ENCODE measurements at places on chromosomes 3 and 15. TPM values are rescaled to one million over a fixed set of nuclear protein-coding genes. Genes with fewer than 3 reads are reported as not detected.

DNA sequence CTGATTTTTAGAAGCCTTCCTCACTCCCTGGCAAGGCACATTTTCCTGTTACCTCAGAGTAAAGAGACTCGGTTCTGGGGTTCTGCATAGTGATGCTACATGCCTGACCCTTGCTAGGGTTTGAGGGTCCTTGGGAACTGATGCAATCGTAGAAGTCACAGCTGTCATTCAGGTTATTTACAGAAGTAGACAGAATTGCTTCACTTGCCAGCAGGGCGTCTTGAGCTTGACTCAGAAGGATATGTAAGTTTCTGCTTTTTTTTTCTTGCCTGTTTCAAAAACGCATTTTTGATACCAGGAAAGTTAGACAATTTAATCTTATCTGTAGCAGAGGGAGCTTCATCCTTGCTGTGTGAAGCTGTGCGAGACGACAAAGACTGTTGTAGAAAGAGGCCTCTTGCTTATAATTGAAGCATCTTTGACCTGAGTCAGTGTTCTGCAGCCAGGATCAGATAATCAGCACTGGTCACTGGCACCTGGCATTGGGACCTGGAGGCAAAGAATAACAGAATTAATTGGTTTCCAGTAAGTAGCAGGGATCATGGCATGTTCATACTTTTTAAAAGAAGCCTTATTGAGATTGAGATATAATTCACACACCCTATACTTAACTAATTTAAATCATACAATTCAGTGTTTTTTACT, 24.8 kb downstream of the CACNA1D start:
- no peak for DNase-seq

DNA sequence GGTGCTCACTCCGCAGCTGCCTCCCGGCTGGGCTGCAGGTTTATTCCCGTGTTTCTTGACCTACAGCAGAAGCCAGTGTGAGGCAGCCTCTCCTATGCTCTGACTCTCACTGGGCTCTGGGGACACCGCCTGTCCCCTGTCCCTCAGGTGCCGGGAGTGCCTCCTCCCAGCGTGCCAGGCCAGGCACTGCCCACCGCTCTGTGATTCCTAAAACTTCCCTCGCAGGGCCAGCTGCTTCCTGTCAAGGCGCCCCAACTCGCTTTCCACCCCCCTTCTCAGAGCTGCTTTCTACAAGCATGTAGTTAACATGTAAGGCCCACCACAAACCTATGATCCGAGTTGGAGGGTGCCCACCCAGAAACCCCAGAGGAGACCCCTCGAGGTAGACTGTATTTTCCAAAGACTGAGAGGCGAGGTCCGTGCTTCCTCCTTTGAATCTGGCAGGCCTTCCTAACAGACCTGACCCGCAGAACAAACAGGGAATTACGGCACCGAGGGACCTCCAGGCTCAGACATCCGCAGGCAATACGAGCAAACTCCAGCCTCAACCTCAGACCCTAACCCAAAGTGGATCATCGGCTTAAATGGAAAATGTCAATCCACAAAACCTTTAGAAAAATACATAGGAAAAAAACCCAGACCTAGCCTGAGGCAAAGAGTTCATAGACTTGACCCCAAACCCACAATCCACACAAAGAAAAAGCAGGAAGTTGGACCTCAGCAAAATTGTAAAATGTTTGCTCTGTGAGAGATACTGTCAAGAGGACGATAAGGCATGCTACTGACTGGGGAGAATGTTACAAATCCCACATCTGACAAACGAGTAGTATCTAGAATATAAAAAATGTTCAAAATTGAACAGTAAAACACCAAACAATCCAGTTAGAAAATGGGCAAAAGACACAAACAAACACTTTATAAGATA, 121.3 kb upstream of the IQSEC1 start:
- DNase-seq: no peak

DNA sequence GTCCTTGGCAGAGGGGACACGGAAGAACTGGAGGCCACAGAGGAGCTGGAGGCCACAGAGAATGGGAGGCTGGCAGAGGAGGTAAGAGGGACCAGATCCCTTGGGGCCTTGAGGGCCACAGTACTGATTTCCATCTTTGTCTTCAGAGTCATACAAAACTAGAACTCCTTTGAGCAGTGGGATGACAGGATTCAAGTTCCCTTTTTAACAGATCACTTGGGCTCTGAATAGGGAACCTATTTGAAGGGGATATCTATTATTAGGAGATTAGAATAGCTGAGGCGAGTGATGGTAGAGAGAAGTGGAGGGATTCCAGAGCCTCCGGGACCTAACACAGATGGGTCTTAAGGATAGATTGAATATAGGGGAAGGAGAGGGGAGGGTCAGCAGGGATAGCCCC, 55.7 kb downstream of the OXNAD1 start:
- DNase-seq: no peak

GRCh38 chr3:119681279-119681678, 4.1 kb upstream of the COX17 start:
- DNase-seq: no peak

GRCh38 chr3:147613725-147614124, 204.6 kb downstream of the ZIC1 start:
- no peak for DNase-seq

DNA sequence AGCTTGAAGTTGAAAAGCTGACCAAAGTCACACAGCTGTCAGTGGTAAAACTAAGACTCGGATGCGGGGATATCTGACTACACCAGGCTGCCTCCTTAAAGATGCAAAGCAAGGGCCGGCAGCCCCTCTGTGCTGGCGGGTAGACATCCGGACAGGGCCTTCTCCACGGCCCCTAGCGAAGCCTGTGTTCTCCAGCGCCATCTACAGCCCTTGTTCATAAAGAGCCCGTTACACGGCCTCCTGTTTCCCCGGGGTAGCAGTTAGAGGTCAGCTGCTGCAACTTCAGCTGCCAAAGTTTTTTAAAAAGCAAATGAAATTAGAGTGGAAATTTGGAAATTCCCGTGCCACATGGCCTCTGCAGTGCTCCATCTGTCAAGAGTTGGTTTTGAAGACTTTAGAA, 383.0 kb downstream of the TBL1XR1 start:
- peak; percentile 68 for DNase-seq

GRCh38 chr3:128153156-128154041, at the start of gene EEFSEC:
TSS of gene EEFSEC (plus strand) at chr3:128153481. CDS start at chr3:128153508, 27 bp downstream.
- peak; percentile 78 for DNase-seq

The CCNB2 gene
- 14.0 TPM for polyA plus RNA-seq

GRCh38 chr15:63727542-63727941, 106.2 kb downstream of the HERC1 start:
- no peak for DNase-seq

- peak; percentile 83 for DNase-seq
Measured at GRCh38 chr15:33194704-33195670, at the start of gene FMN1. TSS of gene FMN1 (minus strand) at chr15:33194714. CDS start at chr15:33154914, 39,800 bp downstream.

GRCh38 chr3:77412021-77412438, 372.1 kb downstream of the ROBO2 start:
- DNase-seq: no peak

The ZNF662 gene
- polyA plus RNA-seq: 15.8 TPM

GRCh38 chr3:53040351-53040820, 5.5 kb downstream of the SFMBT1 start:
- no peak for DNase-seq

The SPINK8 gene
- polyA plus RNA-seq: not detected

Measured in hindlimb muscle (tissue), 1 donor.